Stimulated activated CD4-positive, alpha-beta T cell treated with anti-CD3 and anti-CD28 coated beads, Interleukin-1b, Interleukin-23, amount 100 ng/mL, for 1 hour (primary cell): ENCODE measurements at places on chromosomes 5 and 9.

DNA sequence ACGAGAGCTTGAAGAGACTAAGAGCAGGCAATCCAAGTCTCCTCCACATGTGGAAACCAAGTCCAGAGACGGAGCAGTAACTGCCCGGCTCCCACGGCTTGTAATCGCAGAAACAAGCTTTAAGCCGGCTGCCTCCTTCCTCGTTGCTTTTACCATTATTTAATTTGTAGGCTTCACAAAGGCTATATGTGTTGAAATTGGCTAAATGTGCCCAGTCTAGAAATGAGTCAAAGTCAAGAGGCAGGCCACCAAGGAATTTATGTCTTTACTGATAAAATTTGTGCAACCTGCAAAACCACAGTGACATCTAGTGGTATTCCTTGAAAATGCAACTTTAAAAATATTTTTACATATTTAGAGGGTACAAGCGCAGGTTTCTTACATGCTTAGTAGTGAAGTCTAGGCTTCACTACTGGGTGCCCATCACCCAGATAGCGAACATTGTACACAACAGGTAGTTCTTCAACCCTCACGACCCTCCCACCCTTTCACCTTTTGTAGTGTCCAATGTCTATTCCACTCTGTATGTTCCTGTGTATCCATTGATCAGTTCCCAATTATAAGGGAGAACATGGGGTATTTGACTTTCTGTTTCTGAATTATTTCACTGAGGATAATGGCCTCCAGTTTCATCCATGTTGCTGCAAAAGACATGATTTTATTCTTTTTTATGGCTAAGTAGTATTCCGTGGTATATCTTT, 33.5 kb upstream of the EBF1 start:
- no peak for DNase-seq

GRCh38 chr9:23615569-23615968, 210.5 kb downstream of the ELAVL2 start:
- no peak for DNase-seq

- no peak for DNase-seq
Observed at GRCh38 chr5:150386024-150386855, 26.5 kb downstream of the CD74 start.

GRCh38 chr5:107979291-107979690, 308.6 kb upstream of the EFNA5 start:
- no peak for DNase-seq

DNA sequence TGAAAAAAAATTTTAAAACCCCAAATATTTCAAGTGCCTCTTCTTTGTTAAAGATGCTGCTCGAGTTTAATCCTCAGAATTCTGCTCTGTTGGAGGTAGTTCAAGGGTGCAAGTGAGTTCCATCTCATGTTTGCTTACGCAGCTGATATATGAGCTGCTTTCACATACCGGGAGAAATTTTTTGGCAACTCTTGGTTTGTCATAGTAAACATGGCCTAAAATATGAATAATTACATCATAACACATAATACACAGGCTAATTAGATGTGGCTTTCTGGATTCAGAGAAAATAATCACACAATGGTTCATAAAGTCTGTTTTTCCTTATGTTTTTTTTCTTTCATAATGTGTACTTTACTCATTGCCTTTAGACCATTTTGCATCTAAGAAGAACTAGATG, 1134.1 kb downstream of the PTPRD start:
- no peak for DNase-seq

- DNase-seq: no peak
Observed at GRCh38 chr5:36305571-36306326, 4.0 kb upstream of the RANBP3L start.

GRCh38 chr5:37637165-37637845, 202.5 kb downstream of the GDNF start:
- DNase-seq: no peak

GRCh38 chr5:107424491-107424890, 246.2 kb downstream of the EFNA5 start:
- no peak for DNase-seq

GRCh38 chr5:422323-423232, 20.4 kb upstream of the EXOC3 start:
- no peak for DNase-seq

DNA sequence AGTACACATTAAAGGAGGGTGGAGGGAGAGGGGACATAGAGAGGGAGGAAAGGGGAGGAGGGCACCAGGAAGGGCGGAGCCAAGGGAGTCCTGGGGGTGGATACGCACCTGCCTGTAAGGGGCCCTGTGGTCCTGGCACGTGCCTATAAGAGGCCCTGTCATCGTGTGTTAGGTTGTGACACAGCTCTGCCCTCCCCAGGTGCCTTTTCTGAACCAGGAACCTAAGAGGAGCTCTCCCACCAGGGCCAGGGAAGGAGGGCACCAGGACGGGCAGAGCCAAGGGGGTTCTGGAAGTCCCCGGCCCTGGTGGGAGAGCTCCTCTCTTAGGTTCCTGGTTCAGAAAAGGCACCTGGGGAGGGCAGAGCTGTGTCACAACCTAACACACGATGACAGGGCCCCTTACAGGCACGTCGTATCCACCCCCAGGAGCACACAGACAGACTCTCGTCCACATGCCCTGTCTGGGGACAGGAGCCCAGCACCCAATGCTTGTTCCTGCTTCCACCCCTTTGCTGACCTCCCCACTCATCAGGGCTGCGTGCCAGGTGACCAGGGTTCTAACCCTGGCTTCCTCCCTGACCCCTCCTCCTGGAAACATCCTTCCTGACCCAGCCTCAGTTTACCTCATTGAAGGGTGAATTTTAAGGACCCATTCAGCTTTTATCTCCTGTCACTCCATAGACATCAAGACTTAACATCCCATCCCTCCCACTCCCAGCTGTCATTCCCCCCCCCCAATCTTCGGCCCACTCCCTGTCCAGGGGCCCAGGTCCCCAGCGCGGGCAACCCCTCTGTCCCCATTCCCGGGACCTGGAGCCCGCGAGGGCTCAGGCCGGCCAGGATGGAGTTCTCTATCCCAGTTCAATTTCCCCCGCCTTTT, 12.9 kb upstream of the OLFM1 start:
- no peak for DNase-seq

DNA sequence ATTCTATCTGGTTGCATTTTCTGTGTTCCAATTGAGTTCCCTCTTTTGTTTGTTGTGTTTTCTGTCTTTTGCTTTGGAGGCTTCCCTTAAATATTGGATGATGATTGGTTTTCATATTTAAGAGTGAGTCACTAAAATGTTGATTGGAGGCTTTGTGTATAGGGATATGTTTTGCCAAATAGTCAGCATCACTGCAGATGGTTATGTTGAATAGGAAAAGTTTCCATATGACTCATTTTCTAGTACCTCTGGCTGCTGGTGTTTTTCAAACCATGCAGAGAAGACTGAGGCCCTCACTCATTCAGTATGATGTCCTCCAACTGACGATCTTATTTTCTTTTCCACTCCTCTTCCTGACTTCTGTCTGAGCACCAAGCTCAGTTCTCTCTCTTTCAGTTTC, 1290.0 kb downstream of the EFNA5 start:
- no peak for DNase-seq

DNA sequence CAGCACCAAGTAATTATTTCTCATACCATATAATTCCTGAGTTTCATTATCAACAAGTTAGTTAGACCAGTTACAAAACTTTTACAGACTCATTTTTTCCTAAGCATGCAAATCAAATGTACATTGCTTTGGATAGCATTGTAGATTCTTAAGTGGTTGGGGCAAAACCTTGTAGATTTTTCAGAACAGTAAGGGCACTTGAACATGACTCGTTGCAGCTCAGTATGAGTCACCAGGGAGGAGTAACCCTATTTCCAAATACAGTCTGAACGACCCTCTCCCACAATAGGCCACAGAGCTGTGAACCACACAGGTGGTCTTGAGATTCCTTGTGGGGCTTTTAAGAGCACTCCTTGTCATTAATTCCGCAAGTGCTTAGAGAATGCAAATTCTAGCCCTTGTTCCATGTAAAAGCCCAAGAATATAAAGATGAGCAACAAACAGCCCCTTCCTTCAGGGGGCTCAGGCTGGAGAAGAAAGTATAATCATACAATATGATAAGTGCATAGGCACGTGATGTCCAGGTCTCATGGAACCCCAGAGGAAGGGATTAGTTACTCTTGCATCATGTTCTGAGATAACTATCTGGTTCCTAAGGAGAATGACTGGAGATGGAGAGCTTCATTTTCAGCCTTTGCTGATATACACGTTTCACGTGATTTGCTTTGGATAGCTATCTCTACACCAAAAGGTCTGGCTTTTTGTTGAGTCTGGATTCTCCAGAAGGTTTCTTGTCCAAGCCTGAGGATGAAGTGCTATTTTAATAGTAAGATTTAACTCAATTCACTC, 295.7 kb downstream of the KCNN2 start:
- no peak for DNase-seq

- no peak for DNase-seq
Observed at GRCh38 chr5:41083306-41083705, 12.2 kb upstream of the MROH2B start.

- no peak for DNase-seq
Observed at GRCh38 chr9:90058182-90058763, 453.5 kb downstream of the GADD45G start.

- DNase-seq: no peak
Observed at GRCh38 chr9:7223981-7224380, 466.2 kb downstream of the KDM4C start.

- DNase-seq: no peak
Observed at GRCh38 chr5:10892147-10892910, 131.3 kb upstream of the DAP start.

DNA sequence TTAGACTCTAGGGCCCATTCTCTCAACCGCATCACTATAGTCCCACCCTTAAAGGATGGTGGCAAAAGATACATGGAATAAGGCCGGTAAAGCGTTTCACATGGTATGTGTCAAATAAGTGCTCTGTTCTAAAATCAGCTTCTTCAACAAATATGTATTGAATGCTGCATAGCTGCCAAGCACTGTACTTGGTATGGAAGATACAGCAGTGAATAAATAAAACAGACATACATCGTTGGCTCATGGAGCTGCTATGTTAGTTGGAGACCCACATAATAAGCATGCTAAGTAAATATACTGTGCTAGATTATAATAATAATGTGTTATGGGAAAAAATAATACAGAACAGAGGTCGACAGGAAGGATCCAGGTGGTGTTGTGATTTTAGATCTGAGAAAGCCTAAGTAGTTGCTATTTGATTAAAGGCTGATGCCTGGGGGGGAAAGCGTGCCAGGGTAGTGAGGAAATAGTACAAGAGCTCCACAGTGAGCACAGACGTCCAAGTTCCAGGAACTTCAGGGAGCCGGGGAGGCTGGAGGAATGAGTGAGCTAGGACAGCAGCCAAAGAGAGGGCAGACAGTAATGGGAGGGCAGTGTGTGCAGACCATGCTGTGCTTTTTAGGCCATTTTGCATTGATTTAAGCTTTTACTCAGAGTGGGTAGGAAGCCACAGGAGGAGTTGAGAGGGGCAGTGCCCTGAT, 93.7 kb downstream of the JAKMIP2 start:
- DNase-seq: no peak

DNA sequence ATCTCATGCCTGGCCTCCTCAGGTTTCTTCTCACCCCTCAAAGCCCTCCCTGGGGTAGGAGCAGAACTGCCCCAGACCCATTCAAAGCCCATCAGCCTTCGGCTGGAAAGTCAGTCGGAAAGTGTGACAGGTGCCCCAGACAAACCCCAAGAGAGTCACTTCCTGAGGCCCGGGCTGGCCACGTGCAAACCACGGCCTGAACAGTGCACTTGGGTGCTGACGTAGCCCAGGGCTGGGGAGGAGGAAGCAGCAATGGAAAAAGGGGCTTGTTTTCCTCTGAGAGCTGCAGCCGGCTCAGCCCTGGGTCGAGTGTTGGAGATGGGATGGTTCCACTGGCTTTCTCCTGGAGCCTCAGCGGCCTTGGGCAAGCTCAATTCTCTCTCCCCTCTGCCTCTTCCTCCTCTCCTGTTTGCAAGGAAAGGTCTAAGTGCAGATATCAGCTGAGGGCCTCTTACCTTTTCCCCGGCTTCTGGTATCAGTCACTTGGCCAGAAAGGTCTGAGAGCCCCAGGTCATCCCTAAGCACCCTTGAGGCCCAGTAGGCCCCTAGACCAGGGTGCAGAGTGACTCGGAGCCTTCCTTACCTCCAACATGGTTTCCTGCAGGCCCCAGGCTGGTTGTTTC, 5.9 kb upstream of the EGR1 start:
- peak; percentile 76 for DNase-seq

- no peak for DNase-seq
Observed at GRCh38 chr9:87607859-87608258, 110.2 kb downstream of the DAPK1 start.

DNA sequence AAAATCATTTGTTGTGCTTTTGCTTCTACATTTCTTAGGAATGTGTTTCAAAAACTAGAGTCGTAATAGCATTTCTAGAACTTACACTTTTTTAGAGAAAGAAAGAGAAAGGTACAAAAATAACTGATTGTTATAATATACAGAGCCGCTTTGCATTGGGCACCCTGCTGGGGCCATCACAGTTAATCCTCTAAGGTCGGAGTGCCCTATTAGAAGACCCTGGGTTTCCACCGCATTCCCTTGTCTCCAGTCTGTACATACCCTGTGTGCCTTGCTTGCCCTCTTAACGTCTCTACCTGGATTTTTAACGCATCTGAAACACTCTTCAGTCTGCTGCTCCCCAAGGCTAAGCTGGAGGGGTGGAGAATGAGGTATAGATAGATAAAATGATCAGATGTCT, 1.3 kb downstream of the MARVELD2 start:
- DNase-seq: no peak

- DNase-seq: no peak
Observed at GRCh38 chr9:32502464-32502863, 23.5 kb downstream of the RIGI start.

DNA sequence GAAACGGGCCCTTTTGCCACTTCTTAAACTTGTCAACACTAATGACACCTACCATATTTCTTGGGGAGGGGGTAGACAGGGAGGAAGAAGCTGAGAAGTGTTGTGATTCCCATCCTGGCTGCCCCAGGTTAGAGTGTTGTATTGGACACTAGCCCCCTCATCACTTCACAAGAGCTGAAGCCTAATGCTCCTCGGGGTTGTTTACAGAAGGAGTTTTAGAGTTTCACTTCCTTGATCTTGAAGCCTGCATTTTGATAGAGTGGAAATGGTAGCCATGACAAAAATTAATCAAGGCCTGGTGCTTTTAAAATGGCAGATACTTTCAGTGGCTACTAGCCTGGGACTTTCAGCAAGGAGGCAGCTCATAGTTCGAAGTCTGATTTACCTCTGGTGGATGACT, 11.0 kb upstream of the FAM120AOS start:
- no peak for DNase-seq

DNA sequence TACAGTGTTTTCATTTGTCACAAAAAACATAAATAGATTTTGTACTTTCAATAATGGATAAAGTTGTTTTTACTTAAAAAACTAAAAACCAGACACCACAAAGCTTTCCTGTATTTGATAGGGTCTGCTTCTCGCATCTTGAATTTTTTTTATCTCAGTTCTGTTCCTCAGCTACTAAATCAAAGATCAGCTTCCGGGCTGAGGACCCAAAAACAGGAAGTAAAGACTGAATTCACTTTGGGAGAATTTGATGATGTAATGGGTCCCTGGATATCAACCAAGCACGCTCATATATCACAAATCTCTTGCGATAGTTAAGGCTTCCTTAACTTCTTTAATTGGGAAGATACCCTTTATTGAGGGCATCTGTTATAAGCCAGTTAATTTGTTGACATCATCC, 24.1 kb downstream of the ITK start:
- no peak for DNase-seq
